Adipocyte (in vitro differentiated cells): ENCODE measurements at places on chromosomes 2 and 18.

DNA sequence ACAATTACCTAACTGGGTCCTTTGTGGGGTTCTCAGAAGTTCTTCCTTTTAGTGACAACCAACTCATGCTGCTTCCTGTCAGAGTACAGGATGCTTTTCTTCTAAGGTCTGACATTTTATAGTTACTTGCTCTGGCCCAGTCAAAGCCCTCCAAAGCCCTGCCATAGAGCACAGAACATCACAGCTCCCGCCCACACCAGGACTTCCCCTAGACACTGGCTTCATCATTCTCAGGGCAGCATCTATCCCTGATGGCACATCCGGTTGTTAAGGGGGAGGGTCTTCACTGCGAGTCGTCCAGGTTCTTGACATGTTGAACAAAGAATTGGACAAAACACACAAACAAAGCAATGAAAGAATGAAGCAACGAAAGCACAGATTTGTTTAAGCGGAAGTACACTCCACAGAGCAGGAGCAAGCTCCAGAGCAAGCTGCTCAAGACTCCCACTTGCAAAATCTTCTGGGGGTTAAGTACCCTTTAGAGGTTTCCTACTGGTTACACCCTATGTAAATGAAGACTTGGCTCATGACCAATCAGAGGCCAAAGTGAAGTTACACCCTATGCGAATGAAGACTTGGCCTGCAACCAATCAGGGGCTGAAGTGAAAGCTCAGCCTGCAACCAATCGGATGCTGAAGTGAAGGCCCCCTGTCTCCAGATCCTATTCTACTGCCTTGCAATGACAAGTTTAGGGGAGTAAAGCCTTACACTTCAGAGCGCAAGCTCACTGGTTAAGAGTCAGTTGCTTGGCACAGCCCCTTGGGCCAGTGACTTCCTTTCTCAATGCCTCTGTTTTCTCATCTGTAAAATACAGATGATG, 79.0 kb downstream of the HDAC4 start:
- DNase-seq, result no peak

GRCh38 chr18:27723168-27723567, 453.8 kb downstream of the CDH2 start:
- DNase-seq, result peak; percentile 50

- DNase-seq, result no peak
Measured at GRCh38 chr2:53536583-53537361, 230.8 kb upstream of the CHAC2 start.

DNA sequence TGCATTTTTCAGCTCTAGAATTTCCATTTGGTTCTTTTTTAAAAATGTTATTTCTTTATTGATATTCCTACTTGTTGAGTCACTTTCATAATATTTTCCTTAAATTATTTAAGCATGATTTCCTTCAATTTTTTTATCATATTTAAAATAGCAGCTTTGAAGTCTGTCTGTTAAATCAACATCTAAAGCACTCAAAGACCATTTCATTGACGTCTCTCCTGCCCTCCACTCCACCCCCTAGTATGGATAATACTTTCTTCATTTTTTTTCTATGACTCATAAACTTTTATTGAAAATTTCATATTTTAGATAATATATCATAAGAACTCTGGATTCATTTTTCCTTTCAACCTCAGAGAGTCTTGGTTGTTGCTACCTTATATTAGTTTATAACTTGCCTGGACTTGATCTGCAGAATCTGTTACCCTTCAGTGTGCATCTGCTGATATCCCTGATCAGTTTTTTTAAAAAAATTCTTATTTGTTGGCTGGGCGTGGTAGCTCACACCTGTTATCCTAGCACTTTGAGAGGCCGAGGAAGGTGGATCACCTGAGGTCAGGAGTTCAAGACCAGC, 59.0 kb upstream of the ZNF396 start:
- peak; percentile 51 for DNase-seq

DNA sequence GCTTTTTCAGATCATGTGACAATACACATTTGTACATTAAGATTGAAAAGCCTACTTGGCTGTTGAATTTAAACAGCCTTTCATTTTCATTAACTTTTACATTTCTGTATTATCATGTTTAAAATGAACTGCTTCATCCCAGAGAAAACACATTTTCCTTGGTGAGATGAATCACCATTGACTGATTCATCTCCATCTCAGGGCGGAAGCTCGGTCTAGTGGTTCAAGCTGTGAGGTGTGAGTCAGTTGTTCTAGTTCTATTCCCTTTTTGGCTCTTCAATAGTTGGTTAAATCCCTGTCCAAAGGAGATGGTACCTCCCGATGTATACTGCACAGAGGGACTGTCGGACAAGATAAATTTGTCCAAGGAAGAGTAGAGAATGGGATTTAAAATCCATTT, 189.7 kb downstream of the ADCYAP1 start:
- peak; percentile 28 for DNase-seq
